Stimulated activated CD8-positive, alpha-beta memory T cell treated with anti-CD3 and anti-CD28 coated beads, Interleukin-4, amount 100 ng/mL, for 48 hours (primary cell): ENCODE measurements at places on chromosomes 5 and 9.
A peak's percentile ranks its signal among the peaks of the same experiment; 100 is the strongest.

DNA sequence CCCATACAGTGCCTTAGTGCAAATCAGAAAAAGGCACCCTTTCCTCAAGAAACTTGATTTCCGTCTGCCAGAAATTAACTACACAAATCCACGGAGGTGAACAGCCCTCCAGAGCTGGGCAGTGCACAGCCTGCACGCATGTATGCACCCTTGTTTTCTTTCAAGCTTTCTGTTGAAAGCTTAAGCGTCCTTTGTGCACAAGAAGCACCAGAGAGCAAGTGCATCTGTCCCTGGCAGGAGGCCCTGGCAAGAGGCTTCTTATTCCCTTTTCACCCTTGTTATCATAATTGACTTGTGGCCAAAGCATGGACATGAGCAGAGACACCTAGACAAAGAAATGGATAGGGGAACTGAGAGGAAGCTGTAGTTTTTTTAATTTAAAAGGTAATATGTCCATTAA is 47.4 kb upstream of the ATG10 start:
- DNase-seq: no peak

DNA sequence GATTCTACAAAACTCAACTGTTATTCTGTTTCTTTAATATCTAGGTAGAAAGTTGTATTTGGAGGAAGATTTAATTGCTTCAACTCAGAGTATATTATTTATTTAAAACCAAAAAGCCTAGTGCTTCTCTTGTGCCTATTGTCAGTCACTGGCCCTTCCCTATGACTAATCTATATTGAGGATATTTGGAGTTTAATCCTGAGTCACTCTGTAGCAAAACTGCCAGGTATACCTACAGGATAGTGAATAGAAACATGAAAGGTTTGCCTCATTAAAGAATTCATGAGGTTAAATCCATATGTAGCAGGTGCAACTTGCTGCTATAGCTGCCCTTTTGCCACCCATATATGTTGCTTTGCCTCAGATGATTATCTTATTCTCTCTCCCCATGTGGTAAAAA is 15.1 kb downstream of the PLK2 start:
- no peak for DNase-seq

DNA sequence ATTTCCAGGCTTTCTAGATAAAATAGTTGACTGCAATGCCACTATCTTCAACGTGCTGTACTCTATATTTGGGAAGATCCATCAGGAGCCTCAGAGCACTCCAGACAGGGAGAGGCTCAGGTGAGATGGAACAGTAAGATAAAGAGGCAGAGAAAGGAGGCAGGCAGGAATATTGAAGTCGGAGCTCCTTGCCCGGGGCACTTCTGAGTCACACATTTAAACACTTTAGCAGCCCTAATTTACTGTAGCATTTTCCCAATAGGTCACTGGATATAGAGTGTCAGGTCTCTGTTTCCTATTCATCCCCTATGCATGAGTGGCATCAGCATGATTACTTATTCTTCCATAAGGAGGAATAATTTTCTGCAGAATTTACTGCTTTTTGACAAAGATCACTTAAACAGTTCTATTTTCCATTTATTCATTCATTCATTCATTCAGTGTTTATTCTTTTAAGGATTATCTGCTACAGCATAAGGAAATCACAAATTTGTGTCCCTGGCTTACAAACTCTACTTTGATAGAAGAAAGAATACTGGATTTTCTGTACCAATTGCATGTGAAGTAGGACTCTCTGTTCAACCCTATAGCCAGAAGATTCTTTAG is 170.7 kb downstream of the MAPKAP1 start:
- no peak for DNase-seq

GRCh38 chr5:77778881-77779438 is 2.8 kb upstream of the TBCA start:
- no peak for DNase-seq

- DNase-seq: no peak
Observed at GRCh38 chr9:114486205-114486963, 18.9 kb downstream of the WHRN start.

DNA sequence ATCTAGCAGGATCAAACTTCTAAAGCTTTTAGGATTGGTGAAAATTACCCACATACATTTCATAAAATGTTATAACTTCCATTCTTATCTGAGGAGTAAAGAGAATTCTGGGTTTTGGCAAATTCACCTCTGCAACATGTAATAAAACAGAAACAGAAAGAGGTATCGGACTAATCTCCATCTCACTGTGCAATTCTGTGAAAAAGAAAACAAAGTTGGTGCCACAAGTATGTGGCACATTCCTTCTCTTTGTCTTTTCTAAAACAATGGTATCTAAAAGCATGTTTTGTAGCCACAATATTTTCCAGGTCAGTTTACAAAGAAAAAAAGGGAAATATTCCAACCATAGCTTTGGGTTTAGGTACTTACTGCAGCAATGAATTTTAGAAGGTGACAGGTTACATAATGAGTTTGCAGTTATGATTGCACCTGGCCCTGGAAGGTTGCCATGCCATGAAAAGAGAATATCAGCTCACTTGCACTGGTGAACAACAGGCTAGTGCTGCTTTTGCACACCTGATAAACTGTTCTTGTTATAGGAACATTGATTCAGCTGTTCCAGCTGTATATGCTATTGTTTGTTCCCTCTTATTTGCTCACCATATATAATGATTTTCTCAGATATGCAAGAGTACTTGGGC is 491.3 kb upstream of the MEF2C start:
- DNase-seq: no peak

DNA sequence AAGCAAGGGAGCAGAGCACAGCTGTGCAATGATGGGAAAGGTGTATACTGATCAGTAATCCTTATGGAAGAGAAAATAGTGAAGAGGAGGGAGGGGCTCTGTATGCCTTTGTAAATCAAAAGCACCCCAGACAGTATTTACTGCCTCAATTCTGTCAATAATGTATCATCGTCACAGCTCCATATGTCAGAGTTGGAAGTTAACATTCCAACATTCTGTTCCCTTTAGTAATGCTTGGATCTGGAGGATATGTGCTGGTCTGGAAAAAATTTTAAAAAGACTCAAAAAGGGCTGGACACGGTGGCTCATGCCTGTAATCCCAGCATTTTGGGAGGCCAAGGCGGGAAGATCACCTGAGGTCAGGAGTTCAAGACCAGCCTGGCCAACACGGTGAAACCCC is 310.4 kb downstream of the ACTL7B start:
- no peak for DNase-seq

GRCh38 chr5:142225141-142225540 is 99.7 kb downstream of the SPRY4 start:
- DNase-seq: no peak

GRCh38 chr9:94952565-94953373 is 226.3 kb downstream of the AOPEP start:
- DNase-seq: no peak

GRCh38 chr5:132225165-132226032 is 2.3 kb downstream of the P4HA2 start:
- DNase-seq: peak; percentile 66

- no peak for DNase-seq
Observed at GRCh38 chr9:87793292-87793691, 67.4 kb downstream of the CTSL start.

DNA sequence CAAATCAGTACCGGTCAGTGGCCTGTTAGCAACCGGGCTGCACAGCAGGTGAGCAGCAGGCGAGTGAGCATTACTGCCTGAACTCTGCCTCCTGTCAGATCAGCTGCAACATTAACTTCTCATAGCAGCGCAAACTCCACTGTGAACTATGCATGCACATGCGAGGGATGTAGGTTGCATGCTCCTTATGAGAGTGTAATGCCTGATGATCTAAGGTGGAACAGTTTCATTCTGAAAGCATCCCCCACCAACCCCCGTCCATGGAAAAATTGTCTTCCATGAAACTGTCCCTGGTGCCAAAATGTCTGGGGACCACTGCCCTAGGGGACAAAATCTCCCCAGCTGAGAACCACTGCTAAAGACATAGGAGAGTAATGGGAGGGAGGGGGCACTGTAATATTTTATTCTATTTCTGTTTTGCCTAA is 51.1 kb downstream of the P4HA2 start:
- peak; percentile 34 for DNase-seq

- no peak for DNase-seq
Observed at GRCh38 chr5:118968925-118969375, 19.4 kb downstream of the DTWD2 start.

- no peak for DNase-seq
Observed at GRCh38 chr9:103261951-103262350, 266.8 kb downstream of the CYLC2 start.

DNA sequence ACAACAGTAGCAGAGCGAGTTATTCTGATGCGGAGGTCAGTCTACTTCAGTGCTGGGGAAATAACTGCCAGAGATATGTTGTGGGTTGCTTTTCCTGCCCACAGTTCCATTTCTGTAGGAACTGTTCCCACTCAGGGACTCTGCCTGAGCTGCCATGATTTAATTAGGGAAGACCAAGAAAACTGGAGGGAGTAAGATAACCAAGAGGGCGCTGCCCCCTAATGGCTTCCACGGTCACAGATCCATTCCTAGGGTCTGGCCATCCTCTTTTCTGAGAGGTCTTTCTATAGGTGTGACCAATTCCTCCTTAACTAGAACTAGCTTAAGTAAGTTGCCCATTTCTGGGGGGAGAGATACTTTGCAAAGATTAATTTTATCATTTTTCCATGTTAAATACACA is 125.9 kb downstream of the APBA1 start:
- DNase-seq: no peak

- no peak for DNase-seq
Observed at GRCh38 chr5:14110680-14111079, 32.5 kb upstream of the TRIO start.

GRCh38 chr9:125990793-125991220 is 243.6 kb downstream of the PBX3 start:
- no peak for DNase-seq

DNA sequence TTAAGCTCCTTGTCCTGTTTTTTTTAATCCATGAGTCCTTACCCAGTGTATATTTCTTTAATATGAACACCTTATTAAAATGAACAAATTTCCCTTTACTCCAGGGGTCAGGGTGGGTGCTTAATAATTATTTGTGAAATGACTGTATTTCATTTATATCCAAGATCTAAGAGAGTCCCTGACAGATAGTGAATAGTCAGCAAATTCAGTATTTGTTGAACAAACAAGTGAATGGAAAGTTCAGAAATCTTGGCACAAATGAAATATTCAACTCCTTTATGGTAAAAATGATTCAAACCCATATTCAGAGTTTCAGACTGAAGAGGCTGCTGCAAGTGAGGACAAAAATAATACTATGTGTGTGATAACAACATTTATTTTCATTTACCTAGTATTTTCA is 59.9 kb downstream of the ASTN2 start:
- DNase-seq: no peak

- DNase-seq: no peak
Observed at GRCh38 chr9:34759432-34760134, 49.6 kb upstream of the CCL21 start.

DNA sequence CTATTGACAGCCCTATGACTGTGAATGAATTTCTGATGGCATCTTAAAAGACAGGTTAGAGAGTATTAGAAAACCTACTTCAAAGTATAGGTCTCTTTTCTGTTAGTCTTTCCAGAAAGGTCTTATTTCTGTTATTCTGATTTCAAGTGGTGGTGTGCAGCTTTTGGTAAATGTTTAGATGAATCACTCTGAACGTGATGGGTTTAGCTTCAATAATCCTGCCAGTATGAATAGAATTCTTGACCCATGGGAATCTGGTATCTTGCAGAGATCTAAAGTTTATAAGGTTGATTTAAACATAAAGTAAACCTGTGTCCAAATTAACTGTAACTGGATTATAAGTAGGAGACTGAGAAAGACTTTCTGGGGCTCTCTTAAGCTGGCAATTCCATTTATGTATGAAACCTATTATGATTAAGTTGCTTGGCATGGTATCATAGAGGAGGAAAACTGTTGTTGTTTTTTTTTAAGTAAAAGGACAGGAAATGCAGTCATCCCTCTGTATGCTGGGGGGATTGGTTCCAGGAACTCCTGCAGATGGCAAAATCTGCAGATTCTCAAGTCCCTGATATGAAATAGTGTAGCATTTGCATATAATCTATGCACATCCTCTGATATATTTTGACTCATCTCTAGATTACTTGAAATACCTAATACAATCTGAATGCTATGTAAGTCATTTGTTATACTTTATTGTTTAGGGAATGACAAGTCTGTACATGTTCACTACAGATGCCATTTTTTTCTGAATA is 77.0 kb upstream of the ADAMTS19 start:
- DNase-seq: no peak

- no peak for DNase-seq
Observed at GRCh38 chr9:84238652-84239051, 101.9 kb downstream of the SLC28A3 start.

DNA sequence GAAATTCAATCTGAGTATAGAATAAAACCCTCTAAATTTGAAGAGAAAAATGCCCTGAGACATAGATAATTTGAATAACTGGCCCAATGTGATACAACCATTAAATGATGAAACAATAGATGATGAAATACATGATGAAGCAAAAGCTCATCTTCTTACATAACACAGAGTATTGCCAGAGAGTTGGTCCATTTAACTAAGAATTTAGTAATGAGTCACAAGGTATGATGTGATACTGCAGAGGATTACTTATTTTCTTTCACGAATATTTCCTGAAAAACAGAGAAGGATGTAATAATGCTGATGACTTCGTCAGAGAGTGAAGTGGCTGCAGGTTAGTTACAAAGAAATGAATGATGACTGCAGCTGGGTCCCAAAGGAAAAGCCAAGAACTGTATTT is 379.3 kb downstream of the CDH12 start:
- DNase-seq: no peak

DNA sequence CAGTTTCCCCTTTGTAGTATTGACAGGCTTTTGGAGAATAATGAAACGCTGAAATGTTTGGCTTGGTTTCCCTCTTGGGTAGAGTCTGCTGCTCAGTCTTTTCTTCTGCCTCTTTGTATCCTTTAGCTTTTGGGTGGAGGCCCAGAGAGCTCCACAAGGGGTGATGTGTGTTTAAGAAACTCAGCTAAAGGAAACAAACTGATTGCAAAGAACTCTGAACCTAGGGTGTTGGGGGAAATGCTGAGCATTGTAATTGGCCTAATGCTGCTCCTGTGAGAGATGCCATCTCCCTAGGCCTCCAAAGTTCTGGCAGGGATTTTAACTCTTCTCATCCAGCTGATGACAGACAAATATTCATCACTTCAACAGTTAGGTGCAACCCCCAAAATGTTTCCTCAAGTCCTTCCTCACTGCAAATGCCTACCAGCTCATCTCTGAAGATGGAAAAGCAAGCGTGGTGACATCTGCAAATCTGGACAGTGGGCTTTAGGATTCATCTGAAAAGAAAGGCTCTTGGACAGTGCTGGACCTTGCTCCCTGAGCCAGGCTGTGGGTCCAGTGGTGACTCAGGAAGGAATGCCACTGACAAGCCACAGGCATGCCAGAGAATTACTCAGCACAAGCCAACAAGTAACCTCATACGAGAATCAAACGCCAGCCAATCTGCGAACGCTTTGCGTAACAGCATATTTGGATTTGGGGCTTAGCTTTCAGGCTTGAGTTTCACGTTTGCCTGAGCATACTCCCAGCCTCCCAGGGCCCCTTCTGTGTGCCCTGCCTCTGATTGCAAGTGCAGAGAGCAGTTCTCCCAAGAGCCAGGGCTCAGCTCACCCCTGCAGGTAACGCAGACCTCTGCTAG is 30.5 kb upstream of the ZSWIM6 start:
- no peak for DNase-seq

GRCh38 chr9:7387840-7388239 is 411.7 kb downstream of the DMAC1 start:
- DNase-seq: no peak
